CD4-positive, alpha-beta T cell treated with Interleukin-15 for 1 hour (primary cell): ENCODE measurements at places on chromosomes 2 and 18.

- no peak for DNase-seq
Measured at GRCh38 chr2:8345200-8345599, 336.7 kb upstream of the ID2 start.

DNA sequence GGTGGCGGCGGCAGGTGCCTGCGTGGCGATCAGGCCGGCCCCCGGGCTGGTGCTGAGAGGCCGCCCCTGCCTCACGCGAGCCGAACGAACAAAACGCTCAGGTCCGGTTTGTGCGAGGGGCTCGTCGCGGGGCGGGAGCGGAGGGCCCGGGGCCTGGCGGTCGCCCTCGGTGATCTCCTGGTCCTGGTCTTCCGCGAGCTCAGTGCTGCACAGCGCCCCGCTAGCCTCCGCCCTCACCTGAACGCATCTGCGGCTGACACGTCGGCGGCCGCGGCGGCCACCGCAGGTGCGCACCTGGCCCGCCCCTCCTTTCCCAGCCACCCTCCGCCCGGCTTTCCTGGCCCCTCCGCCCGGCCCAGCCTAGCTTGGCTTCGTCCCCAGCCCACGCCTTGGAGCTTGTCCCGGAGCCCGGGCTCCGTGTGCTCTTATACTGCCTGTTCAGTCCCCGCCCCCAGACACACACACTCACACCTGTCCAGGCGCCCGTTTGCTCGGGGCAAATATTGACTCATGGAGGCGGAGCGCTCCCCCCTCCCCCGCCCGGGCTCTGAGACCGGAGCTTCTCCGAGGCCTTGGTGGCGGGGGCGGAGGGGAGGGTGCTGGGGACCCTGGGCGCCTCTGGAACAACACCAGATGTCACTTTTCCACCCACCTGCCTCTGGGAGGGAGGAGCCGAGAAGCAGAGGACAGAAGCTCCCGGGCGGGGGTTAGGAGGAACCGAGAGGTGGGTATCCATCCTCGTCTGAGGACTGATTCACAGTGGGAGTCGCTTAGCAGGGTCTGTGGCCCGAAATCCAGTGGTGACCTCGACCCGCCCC is 8.6 kb upstream of the CRYBA2 start:
- no peak for DNase-seq

DNA sequence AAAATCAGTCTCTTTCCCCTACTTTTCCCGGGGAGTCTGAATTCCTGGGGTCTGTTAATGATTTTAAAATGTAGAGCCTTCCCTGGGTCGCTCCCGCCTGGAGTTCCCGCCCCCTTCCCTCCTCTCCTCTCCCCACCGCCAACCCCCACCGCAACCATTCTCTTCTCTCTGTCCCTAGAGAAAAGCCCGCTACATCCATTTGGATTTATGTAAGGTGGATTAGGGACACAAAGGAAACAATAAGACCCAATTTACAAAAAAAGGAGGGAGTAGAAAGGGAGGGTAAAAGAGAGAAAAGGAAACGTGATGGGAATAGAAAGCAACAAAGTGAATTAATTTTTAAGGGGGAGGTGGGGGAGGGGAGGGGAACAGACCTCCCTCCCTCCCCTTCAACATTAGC is 2.2 kb downstream of the EPHA4 start:
- no peak for DNase-seq

- no peak for DNase-seq
Measured at GRCh38 chr2:102518170-102518569, 45.1 kb downstream of the SLC9A4 start.

GRCh38 chr2:10810202-10811161 is 2.1 kb downstream of the PDIA6 start:
- no peak for DNase-seq

DNA sequence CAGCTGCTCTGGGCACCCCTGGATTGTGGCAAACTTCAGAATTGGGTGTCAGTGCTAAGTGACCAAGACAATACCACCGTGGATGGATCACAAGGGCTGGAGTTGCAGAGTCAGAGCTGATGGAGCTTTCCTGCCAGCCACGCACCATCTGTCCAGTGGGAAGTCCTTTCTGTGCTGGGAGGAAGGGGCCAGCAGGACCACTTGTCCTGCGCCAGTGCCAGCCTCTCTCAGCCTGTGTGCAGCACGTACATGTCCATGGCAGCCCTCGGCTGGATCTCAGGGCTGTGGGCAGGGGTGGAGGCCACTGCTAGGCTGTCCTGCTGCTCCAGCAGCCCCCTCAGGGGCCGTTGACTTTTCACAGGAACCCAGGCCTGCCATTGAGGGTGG is 33.3 kb downstream of the RAB31 start:
- DNase-seq: no peak

- no peak for DNase-seq
Measured at GRCh38 chr2:178069551-178069950, 3.0 kb downstream of the PDE11A start.

GRCh38 chr2:85611217-85611704 is 605 bp downstream of the C2orf68 start:
- DNase-seq: no peak

DNA sequence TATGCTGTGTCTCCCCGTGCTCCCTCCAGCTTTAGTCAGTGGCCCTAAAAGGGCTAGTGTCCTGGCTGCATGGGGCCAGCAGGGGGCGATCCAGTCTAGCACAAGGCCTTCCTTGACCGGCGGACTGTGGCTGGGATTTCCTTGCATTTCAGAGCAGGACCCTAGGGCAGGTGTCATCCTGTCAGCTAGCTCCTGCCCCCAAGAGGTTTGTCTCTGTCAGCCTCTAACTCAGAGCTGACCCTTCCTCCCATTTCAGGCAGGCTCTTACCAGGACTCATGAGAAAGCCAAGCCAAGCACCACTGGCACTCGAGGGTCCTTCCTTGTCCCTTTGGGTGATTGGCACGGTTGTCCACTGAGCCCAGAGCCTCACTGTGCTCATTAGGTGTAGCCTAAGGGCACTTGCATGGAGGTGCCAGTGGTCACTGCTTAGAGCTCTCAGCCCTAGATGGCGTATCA is 140.3 kb downstream of the RPIA start:
- DNase-seq: peak; percentile 72

- DNase-seq: no peak
Measured at GRCh38 chr2:165562233-165562632, 92.7 kb downstream of the CSRNP3 start.

- no peak for DNase-seq
Measured at GRCh38 chr2:105781274-105781978, 36.7 kb downstream of the NCK2 start.

GRCh38 chr18:63141778-63142176 is 177.8 kb downstream of the BCL2 start:
- peak; percentile 33 for DNase-seq

DNA sequence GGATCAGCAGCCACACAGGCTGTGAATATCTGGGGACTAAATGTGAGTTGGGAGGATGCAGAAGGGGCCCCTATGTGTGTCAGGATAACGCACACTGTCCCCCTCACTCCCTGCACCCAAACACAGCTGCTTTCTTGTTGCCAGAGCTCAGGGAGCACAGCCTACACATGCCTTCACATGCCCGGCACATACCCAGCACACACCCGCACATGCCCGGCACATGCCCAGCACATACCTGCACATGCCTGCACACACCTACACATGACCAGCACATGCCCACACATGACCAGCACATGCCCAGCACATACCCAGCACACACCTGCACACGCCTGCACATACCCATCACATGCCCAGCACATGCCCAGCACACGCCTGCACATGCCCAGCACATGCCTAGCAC is 75.6 kb downstream of the TPO start:
- no peak for DNase-seq

GRCh38 chr2:129080715-129081476 is 762.2 kb upstream of the HS6ST1 start:
- DNase-seq: no peak

DNA sequence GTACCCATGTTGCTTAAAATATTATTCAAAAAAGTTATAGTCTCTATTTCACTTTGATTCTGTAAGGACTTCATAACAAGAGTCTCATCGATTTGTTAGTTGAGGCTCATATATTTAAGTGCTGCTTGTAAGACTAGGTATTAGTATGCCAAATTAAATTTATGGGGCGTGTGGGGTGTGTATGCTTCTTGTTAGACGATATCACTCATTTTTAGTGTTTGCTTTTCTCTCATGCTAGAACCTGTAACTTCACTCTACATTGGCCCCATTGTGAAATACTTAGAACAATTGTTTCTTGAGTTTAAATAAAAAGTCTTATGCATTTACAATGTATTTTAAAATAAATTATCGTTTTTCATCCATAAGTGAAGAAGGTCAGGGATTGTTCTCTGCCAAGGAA is 63.6 kb downstream of the CTNNA2 start:
- DNase-seq: no peak

- no peak for DNase-seq
Measured at GRCh38 chr2:121992700-121993099, 237.2 kb downstream of the TSN start.

DNA sequence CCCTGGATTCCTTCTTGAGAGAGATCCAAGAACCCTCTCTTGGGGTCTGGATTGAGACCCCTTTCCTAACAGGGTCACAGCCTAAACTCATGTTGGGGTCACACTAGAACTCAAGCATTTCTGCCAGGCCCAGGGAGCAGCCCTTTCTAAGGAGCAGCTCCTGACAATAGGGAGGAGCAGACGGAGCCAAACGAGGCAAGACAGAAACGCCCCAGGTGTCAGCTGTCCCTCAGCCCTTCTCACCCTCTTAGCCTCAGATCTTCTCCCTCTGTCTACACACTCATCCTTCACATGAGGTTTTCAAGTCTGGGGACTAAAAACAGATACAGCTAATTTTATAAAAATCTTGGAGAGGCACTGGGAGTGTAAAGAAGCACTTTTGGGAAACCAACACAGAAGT is 157.2 kb downstream of the SOCS6 start:
- DNase-seq: no peak

GRCh38 chr2:145085612-145086011 is 565.7 kb upstream of the ZEB2 start:
- DNase-seq: no peak

DNA sequence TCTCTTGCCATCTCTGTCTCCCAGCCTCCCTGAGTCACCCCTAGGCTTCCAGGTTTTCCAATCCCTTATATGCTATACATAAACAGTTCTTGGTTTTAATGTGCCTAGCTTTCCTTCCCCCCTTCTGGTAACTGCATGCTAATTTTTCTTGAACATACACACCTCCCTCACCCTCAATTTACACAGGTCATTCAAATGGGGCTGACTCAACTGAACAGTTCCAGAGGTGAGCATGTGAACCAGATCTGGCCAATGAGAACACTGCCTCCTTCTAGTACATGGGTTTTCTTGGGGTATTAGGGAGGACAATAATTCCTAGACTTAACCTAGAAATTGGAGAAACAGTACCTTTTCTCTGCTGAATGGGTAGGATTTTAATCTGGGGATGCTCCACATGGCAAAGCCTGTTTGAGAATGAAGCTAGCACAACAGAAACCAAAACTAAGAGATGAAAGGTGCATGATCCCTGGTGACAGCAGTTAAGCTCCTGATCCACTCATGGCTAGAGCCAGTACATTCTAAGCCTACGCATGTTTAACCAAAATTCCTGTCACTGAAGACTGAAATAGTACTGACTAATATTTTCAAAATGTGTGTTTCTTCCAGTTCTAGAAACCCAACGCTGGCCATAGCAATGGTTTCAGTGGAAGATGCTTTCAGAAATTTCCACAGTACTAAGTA is 11.8 kb downstream of the SLC25A12 start:
- no peak for DNase-seq

DNA sequence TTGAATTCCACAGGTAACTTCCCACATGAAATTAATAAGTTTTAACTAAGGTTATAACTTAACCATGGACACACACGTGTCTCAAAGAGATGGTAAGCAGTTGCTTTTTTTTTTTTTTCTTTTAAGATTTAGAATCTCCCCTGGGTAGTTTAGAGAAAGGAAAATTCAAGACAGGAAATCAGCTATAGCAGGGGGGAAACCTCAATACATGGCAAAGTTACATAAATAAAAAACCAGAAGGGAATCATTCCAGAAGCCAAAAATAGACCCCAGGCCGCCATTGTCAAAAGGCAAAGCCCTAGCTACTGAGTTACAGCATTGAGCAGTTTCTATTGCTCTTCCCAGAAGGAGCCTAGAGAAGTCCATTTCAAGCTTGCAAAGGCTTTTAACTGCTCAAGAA is 91.5 kb upstream of the ZNF236 start:
- DNase-seq: no peak

GRCh38 chr2:169732583-169733358 is 861 bp upstream of the KLHL23 start:
- no peak for DNase-seq

GRCh38 chr2:156192468-156192867 is 140.1 kb downstream of the NR4A2 start:
- no peak for DNase-seq

DNA sequence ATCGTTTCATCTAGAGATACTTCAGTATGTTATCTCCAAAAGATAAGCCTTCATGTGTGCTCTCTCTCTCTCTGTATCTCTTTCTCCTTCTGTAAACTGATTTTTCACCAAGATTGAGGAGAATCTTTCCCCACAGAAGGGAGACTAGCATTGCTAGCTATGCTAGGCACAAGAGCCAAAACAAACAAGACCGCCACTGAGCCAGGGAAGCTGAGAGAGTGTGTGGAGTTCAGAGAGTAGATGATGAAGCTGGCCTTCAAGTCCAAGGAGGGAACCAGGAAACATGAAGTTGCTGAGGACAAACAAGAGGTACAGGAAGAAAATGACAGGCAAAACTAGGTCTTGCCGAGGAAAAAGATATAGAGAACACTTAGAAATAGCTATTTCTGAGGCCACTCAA is 23.4 kb downstream of the DAPL1 start:
- no peak for DNase-seq

DNA sequence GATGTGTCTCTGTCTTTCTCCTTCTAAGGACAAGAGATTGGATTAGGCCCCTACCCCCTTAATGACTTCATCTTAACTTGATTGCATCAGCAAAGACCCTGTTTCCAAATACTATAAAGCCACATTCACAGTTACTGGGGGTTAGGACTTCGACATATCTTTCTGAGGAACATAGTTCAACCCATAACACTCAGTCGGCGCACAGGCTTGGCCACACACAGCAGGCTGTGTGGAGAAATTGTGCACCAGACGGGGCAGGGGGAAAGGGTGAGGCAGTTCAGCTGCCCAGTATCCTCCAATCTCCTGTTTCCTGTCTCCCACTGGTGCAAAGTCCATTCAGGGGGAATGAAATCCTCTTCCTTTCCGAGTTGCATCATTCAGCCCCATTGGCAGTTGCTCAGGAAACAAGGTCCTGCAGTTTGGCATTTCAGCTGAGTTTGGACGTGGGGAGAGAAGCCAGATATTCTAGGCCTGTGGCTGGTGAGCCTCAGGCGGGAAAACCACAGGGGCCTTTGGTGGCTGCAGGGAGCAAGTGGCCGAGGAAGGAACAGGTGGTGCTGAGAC is 9.4 kb upstream of the RAPGEF4 start:
- DNase-seq: no peak

GRCh38 chr2:171241771-171242170 is 81.1 kb upstream of the TLK1 start:
- no peak for DNase-seq

GRCh38 chr18:61551586-61551985 is 218.4 kb downstream of the CDH20 start:
- DNase-seq: no peak

DNA sequence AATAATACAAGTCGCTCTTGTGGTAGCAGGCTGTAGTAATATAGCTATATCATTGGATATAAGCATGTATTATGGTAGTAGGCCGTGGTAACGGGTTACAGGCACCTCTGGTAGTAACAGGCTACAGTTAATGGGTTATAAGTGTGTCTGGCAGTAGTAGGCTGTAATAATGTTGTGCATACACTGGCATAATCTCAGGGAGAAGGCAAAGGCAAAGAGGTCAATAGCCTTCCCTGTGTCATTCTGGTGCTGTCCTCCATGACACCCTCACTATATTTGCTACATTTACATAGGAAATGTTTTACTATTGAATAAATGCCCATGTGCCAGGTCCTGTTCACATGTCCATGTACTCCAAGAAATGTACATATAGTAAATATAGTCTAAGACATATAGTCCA is 12.8 kb upstream of the TNP1 start:
- no peak for DNase-seq
